ELR (cell line): ENCODE measurements at places on chromosomes 16 and 17.

GRCh38 chr17:56833809-56834379, at the start of the genes C17orf67 and DGKE:
Gene C17orf67 (minus strand): TSS chr17:56833920. CDS start chr17:56815810, 18,110 bp downstream.
Gene DGKE (plus strand): TSS chr17:56834151. CDS start chr17:56834796, 645 bp downstream.
- peak; percentile 98 for DNase-seq

GRCh38 chr17:77036136-77036840, 104.5 kb upstream of the SEC14L1 start:
- no peak for DNase-seq

DNA sequence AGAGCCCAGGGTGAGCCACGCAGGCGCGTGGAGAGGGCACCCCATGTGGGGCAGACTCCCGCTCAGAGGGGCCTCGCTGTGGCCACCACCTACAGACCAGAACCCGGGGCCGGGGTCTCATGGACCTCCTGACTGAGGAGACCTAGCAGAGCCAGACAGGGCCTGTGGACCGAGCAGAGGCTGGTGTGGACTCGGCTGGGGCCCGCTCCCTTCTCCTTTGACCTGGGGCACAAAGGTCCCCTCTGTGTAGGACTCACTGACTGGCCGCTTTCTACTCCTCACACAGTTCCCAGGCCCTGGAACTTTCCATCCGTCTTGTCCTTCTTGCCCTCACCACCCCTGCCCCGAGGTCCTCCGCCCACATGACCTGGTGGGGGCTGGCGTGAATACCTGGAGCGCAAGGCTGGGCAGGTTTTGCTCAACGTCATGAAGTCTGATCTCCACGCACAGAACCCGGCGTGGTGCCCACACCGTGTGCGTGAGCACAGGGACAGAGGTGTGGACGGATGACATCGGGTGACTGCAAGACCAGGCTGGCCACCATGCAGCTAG, 44.7 kb upstream of the ACSF3 start:
- no peak for DNase-seq

DNA sequence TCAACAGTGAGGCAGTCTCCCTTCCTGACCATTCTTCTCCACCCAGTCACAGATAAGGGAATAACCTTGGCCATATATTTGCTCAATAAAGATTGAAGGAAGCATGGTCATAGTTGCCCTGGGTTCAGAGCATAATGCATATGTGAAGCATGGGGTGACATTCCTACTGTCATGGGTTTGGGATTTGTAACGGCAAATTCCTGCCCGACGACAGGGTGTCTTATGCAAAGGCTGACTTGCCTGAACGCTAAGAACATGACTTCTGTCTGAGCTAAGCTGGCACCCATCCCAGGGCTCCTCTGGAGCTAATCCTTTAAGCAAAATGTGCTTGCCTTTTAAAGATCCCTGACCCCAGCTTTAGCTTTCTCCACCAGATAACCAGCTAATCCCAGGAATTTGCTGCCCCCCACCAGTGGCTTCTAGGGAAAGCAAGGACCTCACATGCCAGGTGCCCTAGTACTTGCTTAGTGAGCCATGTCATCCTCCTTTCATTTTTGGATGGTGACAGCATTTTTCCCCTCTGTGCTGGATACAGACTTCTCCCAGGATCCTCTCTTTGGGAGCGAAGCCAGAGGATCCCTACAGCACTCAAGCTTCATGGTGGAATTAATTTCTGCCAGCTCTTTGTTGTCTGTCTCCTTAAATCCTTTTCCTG, 11.7 kb downstream of the SLC7A6OS start:
- peak; percentile 71 for DNase-seq

DNA sequence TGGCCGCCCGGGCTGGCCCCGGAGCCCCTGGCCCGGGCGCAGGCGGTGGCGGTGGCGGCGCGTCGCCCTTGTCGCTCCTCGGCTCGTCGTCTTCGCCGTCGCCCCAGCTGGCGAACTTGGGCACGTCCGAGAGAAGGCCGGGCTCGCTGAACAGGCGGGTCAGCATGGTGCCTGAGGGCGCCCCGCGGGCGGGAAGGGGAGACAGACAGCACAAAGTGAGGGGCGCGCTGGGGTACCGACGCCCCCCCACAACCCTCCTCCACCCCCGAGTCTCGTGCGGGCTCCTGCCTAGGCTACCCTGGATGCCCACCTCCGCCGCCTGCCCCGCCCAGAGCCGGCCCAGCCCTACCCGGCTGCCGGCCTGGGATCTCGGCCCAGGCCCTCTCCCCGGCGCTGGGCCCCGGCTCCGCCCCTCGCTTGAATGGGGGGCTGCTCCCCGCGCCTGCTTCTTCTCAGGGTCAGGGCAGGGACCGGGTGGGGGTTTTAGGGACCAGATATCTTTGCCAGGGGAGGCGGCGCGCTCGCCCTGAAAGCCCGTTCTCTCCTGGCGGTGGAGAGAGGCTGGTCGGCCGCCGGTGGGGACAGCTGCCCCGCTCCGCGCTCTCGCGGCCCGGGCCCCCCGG, 1.2 kb downstream of the NEUROD2 start:
- DNase-seq = no peak

DNA sequence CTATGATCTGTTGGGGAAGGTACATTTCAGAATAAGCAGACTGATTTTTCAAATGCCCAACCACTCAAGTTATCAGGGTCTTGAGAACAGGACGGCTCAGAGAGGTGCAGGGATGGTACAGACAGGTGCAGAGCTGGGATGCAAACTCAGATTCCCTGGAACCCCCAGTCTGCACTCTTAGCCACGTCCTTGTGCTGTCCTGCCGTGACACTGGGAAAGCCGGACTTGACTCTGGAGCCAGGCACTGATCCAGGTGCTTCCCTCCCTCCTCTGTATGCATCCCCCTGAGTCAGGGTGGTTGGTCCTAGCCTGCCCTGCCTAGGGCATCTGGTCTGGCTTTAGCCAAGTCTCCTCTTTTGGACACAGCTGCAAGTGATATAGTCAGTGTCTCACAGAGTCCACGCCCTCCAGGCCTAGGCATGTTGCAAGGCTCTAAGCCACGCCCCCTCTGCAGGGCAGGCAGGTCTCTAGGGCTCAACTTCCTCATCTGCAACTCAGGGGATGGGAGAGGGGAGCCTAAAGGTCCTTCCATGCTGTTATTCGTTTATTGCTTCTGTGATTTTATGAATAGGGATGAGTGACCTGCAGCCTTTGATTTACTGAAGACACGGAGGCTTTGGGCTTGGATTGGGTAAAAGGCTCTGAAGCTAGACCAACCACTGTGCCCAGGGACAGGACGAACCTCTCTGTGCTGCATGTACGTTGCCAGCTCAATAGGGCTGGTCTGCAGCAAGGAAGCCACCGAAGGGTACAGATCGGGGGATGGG, 97.3 kb downstream of the SDK2 start:
- peak; percentile 3 for DNase-seq

DNA sequence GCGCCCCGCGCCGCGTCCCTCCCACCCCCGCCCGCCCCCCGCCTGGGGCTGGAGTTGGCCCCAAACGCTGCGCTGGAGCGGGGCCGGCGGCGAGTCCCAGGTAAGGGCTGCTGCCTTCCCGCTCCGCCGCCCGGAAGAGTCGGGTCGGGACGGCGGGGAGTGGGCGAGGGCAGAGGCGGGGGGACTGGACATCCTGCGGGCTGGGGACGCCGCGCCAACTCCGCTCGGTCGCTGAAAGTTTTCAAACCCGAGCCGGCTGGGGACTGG, 469 bp downstream of the GPRC5C start:
- no peak for DNase-seq

DNA sequence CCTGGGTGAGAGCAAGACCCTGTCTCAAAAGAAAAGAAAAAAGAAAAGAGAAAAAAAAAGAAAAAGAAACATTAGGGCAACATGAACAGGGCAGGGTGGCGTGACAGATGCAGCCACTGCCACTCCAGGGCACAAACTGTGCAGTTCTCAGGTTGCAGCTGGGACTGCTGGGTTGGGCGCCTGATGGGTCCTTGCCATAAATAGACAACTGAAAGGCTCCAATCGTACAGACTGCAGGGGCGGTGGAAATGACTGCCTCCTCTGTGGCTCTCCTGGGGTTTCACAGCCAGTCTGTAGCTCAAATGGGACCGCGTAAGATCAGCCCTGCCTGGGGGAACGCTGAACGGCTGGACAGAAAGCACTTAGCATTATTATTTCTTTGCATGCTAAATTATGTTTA, 130.7 kb downstream of the CPPED1 start:
- DNase-seq = no peak

- DNase-seq = no peak
These were observed 16.2 kb upstream of the KLHDC4 start for GRCh38 chr16:87782033-87782432.
